ENCODE measurements at places on chromosomes 7 and 10.

DNA sequence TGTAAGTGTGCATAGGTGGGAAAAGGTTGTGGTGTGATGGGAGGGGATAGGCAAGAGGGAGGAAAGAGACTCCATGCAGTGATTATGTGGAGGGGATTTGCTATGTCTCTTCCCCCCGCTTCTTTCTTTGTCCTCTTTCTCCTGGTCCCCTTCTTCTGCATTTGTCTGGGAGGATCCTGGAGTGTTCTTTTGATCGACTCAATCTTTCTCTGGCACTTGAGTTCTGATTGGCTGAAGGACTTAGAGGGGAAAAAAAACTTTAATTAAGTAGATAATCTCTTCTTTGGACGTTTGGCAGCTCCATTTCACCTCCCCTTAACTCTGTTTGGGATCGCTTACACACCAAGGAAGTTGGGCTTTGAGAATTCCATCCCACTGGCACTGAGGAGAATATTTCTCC, at the start of gene WNT8B:
TSS of gene WNT8B (plus strand) at position 301 of the 400 bp plus-strand sequence. CDS start 160 bp downstream, outside the sequence.
- DNase-seq, result no peak

GRCh38 chr10:94402843-94403379, 570 bp downstream of the TBC1D12 start:
- DNase-seq, result no peak

GRCh38 chr10:122504610-122504950, 43.2 kb downstream of the HTRA1 start:
- peak; percentile 85 for DNase-seq

- no peak for DNase-seq
Measured at GRCh38 chr10:104347295-104348045, 6.2 kb upstream of the CFAP58 start.

- no peak for DNase-seq
Measured at GRCh38 chr7:66237906-66238772, 33.0 kb downstream of the TPST1 start.

DNA sequence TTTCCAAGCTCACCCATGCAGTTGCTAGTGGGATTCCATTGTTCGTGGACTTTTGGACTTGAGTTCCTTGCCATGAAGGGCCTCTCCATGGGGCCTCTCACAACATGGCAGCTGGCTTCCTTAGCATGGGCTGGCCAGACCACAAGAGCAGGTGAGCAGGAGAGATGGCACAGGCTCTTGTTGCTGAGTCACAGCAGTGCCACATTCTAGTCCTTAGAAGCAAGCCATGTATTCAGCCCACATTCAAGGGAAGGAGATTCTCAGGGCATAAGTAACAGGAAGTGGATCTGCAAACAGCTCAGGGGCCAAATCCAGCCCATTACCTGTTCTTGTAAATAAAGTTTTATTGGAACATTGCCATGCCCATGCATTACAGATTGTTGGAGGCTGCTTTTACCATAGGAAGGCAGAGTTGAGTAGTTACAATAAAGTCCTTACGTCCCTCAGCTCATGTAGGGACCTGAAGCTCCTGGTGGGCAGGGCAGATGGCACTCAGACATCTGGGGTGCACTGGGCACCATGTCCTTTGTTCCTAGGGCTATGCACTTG, 481.5 kb upstream of the FOXK1 start:
- DNase-seq, result no peak

- DNase-seq, result no peak
Measured at GRCh38 chr10:5813091-5813340, 218 bp downstream of the GDI2 start.

GRCh38 chr7:125424721-125425120, 495.1 kb upstream of the POT1 start:
- DNase-seq, result no peak

GRCh38 chr10:43166207-43166879, 28.1 kb downstream of the CSGALNACT2 start:
- DNase-seq, result no peak

GRCh38 chr10:27658788-27659187, 86.8 kb downstream of the MKX start:
- DNase-seq, result no peak

GRCh38 chr10:99630991-99631390, 10.8 kb upstream of the SLC25A28 start:
- DNase-seq, result no peak

GRCh38 chr7:16702441-16702840, 51.1 kb upstream of the TSPAN13 start:
- no peak for DNase-seq

- DNase-seq, result no peak
Measured at GRCh38 chr10:29666201-29666600, 31.4 kb upstream of the SVIL start.

DNA sequence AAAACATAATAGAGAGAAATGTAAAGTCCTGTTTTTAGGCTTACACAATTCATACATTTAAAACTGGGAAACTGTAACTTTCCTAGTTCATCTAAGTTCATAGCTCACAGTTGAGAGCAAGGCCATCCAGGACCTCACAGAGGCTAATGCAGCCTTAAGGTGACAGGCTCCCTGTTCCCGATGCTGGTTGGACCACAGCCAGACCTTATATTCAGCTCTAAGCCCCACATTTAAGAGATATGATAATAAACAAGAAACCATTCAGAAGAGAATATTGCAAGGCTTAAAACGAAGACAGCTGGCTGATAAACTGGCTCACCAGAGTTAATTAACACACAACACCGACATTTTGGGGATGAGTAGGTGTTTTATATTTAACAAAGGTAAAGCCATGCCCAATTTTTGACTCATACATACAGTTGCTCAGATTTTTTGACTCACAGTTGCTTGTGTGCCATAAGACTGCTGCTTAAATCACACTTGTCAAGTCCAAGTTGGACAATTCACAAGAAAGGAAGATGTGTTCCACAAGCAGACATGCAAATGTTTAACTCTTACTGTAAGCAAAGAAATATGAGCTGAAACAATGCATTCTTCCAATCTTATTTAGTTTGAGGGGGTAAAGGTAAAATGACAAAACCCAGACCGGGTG, 41.1 kb upstream of the TMEM213 start:
- no peak for DNase-seq

DNA sequence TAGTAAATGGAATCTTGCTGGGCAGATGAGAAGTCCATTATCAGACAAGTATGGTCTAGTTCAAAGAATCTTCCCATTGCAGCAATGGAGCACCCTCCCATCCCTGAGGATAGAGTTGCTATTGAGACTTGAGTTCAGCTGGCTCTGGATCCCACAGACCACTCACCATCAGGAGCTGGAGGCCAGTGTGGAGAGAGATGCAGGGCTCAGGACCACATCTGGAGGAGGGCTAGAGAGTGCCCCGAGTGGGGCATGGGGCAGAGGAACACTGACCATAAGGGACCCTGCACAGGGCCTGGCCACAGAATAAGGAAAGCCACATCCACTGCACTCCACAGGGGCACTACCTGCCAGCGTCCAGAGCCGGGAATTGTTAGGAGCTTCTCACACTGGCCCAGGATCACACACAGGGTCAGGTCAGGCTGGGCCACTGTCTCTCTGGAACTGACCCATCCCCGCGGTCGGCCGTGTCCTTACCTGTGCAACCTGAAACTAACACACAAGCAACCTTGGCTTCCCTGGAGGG, 41.3 kb upstream of the TCERG1L start:
- no peak for DNase-seq

GRCh38 chr7:39969431-39969830, 19.4 kb downstream of the CDK13 start:
- DNase-seq, result no peak

- DNase-seq, result no peak
Measured at GRCh38 chr10:71799608-71800453, 26.5 kb upstream of the VSIR start.

Data from GM04504 (cell line).